SK-MEL-5 (cell line): ENCODE measurements at places on chromosomes 5 and 9. TPM values are rescaled to one million over a fixed set of nuclear protein-coding genes. Genes with fewer than 3 reads are reported as not detected.
A peak's percentile ranks its signal among the peaks of the same experiment; 100 is the strongest.

DNA sequence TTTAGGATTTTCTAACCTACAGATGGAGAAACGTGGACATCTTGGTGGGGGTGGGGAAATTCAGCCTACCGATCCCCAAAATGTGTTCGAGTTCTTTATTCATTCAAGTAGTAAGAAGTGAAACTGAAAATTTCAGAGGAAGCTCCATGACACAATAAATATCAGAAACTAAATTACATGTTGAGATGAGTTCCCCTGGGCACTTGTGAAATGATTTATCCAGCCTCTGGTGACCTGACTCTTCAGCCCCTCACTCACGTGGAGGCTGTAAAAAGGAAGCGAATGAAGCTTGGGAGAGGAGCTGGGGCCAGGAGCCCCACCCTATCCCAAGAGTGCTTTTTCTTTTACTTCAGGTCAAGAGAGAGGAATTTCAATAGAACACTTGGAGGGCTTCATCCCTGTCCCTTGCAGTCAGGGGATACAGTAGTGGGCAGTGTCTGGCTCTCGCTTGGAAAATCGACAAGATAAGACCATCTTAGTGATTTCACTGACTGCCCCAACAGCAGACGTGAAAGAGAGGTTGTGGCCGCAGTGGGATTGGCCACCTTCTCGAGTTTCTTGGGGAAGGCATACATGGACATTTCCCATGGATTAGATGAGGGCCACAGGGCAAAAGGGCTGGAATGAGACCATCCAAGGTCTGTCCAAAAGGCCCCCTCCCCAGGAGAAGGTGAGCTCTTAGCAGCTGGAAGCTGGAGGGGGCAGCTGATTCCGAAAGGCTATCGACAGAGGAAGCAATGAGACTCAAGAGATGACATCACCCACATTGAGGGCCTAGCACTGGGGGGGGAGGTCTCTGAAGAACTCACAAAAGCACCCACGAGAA is 76.8 kb upstream of the SH3PXD2B start:
- DNase-seq = no peak

- DNase-seq = no peak
Measured at GRCh38 chr9:137218754-137219271, 3.2 kb downstream of the RNF208 start.

- no peak for DNase-seq
Measured at GRCh38 chr9:74856989-74857388, 30.7 kb downstream of the TRPM6 start.

- DNase-seq = no peak
Measured at GRCh38 chr9:129987941-129988340, 55.0 kb downstream of the FNBP1 start.

- peak; percentile 39 for DNase-seq
Measured at GRCh38 chr5:33781286-33781685, 110.5 kb downstream of the ADAMTS12 start.

- DNase-seq = no peak
Measured at GRCh38 chr5:88144219-88145001, 124.2 kb downstream of the TMEM161B start.

DNA sequence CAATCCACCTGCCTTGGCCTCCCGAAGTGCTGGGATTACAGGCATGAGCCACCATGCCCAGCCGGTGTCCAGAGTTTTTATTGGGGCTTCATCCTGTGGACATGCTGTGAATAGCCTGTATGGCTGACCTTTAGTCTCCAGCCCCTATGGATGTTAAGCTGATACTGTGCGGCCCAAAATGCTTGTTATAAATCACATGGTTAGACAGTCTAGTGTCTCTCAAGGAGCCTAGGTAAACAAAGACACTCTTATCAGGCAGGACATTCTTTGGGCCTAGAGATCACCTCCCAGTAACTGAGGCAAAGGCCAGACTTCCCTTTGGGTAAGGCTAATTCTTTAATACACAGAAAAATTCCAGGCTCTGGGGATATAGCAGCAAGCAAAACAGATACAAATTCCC is 22.0 kb upstream of the SLC46A2 start:
- DNase-seq = no peak

GRCh38 chr5:52468976-52469375 is 318.7 kb upstream of the ITGA1 start:
- no peak for DNase-seq

Gene SEC61B
- 178 and 189 TPM in 2 replicates for total RNA-seq

Gene SPATA31E1
- total RNA-seq = not detected in 2 replicates

Gene TPPP
- total RNA-seq = 5.1 and 5.7 TPM in 2 replicates

Gene OBP2B
- not detected in 2 replicates for total RNA-seq

Gene ADGRD2
- total RNA-seq = not detected in 2 replicates

Gene EGFL7
- 61.5 and 66.9 TPM in 2 replicates for total RNA-seq
